ENCODE measurements at places on chromosomes 12 and 14.

GRCh38 chr14:89720741-89721729 is 233.5 kb downstream of the EFCAB11 start:
- DNase-seq = peak; percentile 36

DNA sequence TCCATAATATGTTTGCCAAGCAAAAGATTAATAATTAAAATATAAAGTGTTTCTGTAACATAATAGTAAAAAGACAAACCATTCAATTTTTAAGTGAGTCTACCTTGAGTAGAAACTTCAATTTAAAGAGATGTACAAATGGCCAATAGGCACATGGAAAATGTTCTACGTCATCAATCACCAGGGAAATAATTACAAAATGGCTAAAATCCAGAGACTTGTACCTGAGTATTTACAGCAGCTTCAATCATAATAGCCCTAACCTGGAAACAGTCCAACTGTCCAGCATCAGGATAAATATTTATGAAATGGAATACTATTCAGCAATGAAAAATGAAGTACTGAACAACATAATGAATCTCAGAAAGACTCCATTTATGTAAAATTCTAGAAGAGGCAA is 95.5 kb upstream of the FAR2 start:
- DNase-seq = no peak

- DNase-seq = no peak
Observed at GRCh38 chr12:87813476-87814234, 215.5 kb downstream of the C12orf50 start.

- no peak for DNase-seq
Observed at GRCh38 chr12:105273601-105274000, 37.6 kb upstream of the APPL2 start.

DNA sequence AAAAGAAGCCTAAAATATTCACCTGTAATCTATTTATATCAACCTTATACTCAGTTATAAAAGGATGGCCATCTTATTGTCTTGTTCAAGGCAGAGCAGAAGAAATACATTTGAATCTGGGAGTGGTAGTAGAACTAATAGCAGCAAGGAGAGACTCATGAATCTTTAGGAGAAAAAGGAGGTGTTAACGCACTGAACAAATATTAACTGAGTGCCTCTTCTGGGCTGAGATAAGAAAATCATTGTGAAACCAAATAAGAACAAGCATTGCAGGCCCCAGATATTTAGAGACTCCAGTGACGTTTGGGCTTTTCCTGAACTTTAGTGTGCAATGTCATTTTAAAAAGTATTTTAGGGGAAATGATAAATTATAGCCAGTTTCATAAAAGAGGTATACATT is 790.6 kb downstream of the DIO2 start:
- no peak for DNase-seq

GRCh38 chr14:72810201-72810600 is 83.7 kb downstream of the DPF3 start:
- DNase-seq = no peak

GRCh38 chr14:77641534-77642341 is 25.3 kb upstream of the SPTLC2 start:
- peak; percentile 40 for DNase-seq

DNA sequence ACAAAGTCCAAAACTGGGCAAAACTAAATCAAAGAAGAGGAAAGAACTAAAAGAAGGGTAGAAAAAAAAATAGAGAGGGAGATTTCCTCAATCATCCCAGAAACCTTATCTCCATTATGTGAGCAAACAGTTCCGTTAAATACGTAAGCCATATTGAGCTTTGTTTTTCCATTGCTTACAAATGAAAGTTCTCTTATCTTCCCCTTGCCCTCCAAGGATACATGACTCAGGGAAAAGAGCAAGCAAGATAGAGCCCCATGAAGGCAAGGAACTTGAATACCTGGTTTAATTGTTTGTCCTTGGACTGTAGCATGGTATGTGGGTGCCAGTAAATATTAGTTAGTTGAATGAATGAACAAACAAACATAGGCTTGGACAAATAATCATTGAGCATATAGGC is 126.8 kb upstream of the USP15 start:
- DNase-seq = no peak

GRCh38 chr12:88625356-88625755 is 45.1 kb upstream of the KITLG start:
- DNase-seq = no peak

DNA sequence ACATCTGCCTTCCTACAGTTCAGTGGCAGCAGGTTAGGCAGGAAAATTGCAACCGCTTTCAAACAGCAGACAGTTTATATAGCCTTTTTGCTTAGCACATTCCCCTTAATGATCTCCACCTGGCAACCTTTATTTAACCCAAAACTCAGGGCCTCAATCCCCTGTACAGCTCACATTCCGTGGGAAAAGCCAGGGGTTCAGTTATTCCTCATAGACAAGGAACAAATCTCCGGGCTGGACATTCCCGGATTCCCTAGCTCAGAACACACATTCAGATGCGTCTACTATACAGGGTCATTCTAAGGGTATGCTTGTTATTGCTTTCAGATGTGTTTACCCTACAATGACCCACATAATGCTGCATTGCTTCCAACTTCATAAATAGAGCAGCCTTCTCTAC is 73.8 kb upstream of the DCN start:
- no peak for DNase-seq

DNA sequence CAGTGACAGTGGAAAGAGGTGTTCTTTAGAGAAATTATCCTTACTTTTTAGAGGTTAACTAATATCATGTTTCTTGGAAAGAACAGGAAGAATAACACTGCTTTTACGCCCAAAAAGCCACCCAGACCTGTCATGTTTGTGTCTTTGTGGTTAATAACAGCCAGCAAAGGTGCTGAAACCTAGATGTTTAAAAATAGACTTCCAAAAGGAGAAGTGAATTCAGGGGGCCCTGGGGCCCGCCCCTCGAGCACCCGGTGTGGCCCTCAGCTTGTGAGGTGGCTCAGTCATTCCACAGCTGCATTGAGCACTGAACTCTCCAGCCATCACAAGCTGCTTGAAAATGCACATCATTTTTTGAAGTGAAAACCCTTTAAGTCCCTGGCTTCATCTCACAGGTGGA is 20.8 kb upstream of the AMN start:
- no peak for DNase-seq

GRCh38 chr12:123398177-123398549 is 14.2 kb downstream of the KMT5A start:
- DNase-seq = no peak

- no peak for DNase-seq
Observed at GRCh38 chr12:131943876-131944275, 5.9 kb upstream of the EP400 start.

DNA sequence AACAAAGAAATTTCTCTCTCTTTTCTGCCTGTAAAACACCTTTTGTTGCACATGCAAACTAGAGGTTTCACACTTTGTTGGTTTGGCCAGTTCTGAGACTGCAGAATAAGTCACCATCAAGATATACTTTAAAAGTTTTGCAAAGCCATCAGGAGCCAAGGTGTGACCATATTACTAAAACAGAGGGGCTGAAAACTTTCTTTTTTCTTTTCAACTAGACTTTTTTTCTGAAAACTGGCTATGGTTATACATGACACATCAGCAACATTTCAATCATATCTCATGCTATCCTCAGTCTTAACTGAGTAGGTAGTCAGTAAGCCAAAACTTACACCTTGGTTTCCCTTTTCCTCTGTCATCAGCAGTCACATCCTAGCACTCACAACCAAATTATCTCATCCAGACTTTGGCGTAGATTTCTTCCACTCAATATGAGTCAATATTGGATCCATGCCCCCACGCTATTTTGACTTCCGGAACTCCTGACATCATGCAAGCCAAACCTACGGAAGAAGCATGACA is 4.1 kb upstream of the IFNG start:
- no peak for DNase-seq

DNA sequence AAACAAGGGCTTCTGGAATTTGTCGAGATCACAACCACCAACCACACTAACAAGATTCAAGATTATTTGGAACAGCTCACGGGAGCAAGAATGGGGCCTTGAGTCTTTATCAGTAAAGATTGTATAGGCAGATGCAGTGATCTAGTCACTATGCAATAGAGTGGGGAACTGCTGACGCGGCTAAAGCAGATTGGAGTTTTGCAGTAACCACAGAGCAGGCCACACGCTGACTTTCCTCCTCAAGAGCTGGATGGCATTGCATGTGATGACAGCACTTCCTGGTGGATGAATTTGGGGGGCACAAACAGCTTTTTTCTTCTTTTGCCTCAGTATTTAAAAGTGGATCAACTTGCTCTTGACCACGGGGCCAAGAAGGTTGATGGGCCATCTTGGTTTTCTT is 46.0 kb downstream of the KCNK13 start:
- no peak for DNase-seq

GRCh38 chr12:3950714-3951320 is 77.6 kb upstream of the PARP11 start:
- no peak for DNase-seq

DNA sequence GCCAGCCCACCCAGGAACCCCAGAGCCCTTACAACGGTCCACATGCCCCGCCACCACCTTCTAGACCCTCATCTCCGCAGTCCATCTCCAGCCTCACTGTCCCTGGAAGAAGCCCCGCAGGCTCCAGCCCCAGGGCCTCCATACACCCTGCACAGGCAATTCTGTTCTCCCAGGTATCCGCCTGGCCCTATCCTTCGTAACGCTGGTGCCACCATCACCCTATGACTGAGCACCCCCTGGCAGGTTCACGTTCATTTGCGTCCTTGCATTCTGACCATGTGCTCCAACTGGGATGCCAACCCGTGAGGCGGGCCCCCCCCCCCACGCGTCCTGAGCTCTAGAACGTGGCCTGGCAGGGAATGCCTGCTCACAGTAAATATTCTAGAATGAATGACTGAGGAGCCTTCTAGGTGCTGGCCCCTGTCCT is 675 bp upstream of the SCARB1 start:
- no peak for DNase-seq

DNA sequence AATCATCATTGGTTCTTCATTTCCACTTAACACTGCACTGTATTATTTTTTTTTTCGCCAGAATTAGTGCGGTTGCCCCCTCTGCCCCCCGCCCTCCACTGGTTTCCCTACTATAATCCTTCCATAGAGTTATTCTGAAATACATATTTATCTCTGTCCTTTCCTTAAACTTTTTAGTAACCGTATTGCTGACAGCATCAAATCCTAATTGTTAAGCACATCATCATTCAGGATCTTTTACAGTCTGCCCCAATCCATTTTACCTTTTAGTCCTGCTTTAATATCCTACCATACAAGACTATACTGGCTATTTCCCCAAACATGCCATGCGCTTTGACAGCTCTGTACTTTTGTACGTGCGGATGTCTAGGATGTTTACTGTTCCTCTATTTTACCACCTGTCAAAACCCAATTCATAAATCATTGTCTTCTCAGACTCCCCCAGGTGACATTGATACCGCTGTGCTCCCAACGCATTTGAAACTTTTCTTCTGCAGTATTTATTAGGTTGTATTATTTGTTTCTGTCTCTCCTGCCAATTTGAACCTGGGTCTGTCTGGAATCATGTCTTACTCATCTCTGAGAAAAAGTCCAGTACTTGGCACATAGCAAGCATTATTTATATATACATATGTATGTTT is 1.0 kb downstream of the FGFR1OP2 start:
- no peak for DNase-seq

- DNase-seq = peak; percentile 53
Observed at GRCh38 chr12:56151672-56152131, 685 bp upstream of the MYL6B start.

DNA sequence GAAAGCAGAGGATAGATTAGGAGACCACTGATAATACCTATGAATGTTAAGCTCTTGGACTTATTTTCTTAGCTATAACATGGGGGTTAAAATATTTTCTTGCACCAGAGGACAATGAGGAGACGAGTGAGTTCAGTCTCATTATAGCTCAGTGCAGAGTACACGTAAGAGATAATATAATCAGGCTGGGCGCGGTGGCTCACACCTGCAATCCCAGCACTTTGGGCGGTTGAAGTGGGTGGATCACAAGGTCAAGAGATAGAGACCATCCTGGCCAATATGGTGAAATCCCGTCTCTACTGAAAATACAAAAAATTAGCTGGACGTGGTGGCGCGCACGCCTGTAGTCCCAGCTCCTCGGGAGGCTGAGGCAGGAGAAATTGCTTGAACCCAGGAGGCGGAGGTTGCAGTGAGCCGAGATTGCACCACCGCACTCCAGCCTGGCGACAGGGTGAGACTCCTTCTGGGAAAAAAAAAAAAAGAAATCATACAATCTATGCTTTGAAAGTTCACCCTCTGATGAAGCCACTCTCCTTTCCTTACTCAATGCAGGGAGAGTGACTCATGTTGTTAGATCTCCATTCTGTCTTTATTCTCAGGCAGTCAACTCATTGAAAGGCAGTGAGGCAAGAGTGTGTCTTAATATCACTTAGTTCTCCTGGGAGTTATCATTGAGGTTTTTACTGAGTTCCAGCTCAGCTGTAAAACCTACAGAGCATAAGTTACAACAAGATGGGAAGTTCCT is 134.2 kb downstream of the SYNE2 start:
- no peak for DNase-seq

DNA sequence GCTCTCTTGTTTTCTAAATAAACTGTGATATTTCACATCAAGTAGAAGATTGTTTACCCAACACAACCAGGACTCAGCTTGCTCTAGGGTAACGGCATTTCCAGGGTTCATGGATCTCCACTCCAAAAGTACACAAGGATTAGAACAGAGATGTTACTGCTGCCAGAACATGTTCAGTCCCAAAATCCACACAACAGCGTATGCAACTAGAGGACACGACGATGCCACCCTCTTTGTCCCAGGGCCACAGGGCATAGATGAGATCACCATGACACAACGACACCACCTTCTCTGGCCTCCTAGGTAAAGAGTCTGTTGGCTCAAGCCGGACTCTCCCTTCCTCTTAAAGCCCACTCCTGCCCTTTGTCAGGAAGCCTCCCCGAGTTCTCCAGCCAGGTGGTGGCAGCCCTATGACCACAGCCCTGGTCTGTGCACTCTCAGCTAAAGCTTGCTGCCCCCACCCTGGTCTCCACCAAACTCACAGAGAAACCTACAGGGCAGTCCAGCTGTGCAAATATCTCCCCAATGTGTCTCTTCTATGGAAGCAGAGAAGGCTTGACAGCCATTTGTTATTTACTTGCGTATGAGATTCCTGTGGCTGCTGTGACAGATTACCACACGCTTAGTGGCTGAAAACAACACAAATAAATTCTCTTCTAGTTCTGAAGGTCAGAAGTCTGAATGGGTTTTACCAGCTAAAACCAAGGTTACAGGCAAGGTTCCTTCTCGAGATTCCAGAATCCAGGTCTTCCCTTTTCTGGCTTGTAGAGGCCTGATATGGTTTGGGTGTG is 10.3 kb downstream of the CLMN start:
- DNase-seq = no peak

Data from activated T-helper 1 cell treated with anti-CD3 and anti-CD28 coated beads, Interleukin-2, amount 50 U/mL, for 16 hours (primary cell).